ENCODE measurements at places on chromosomes 4 and X. TPM values are rescaled to one million over a fixed set of nuclear protein-coding genes. Genes with fewer than 3 reads are reported as not detected.

SLC10A7 gene
- 7.6 TPM for total RNA-seq

SLC7A11 gene
- total RNA-seq, result 5.6 TPM

NUDT10 gene
- total RNA-seq, result 1.7 TPM

SLC6A14 gene
- total RNA-seq, result not detected

ARX gene
- total RNA-seq, result not detected

PGAM4 gene
- not detected for total RNA-seq

MAGED4B gene
- 232 TPM for total RNA-seq

GRCh38 chrX:100980608-100981497 lies 11.3 kb downstream of the ARL13A start:
- H3K4me3 ChIP-seq, result no peak overlapping the region
- DNase-seq, result no peak
- H3K36me3 ChIP-seq, result no peaks in the 10 kb centered on the region
- peak overlapping the region; percentile 79 for H3K27ac ChIP-seq

DNA sequence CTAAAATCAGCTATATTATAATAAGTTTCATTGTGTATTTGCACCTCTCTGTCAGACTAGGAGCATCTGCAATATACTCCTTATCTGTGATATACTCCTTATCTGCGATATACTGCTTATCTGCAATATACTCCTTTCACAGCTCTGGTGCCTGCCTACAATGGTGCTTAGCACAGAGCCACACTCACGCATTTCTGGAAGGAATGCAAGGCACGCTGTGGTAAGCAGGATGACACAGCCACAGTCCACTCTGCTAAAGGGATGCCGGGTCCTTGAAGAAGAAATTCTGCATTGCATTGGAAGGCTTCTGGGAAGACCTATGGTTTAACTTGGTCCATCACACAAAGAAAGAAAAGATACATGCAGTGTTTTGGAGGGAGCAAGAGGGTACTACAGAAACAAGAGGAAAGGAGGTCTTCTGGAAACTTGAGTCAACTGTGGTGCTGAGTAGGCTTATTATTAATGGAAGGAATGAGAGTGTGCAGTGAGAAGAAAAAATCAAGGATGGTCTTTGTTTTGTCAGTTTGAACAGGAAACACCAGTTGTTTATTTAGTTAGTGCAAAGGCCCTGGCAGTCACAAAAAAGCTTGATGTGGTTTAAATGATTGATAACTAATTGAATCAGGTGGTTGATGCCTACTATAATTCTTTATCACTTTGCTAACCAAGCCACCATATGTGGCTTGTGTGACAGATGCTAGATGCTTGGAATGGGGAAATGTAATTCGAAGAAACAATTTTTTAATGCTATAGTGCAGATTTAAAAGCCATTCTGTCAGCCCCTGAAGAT lies 342.3 kb downstream of the GRXCR1 start:
- H3K4me1 ChIP-seq, result no peaks in the 10 kb centered on the region
- H3K27ac ChIP-seq, result no peak overlapping the region
- H3K4me3 ChIP-seq, result no peak overlapping the region

GRCh38 chr4:98929341-98930267 lies 671 bp upstream of the EIF4E start:
- peaks cover 38% of the 10 kb centered on the region for H3K4me1 ChIP-seq
- peak overlapping the region; percentile 99 for H3K27ac ChIP-seq
- H3K36me3 ChIP-seq, result peaks cover 3% of the 10 kb centered on the region
- H3K27me3 ChIP-seq, result no peaks in the 10 kb centered on the region
- DNase-seq, result no peak

GRCh38 chr4:20017070-20017776 lies 234.5 kb upstream of the SLIT2 start:
- H3K27me3 ChIP-seq, result no peaks in the 10 kb centered on the region
- no peaks in the 10 kb centered on the region for H3K36me3 ChIP-seq
- H3K4me1 ChIP-seq, result peaks cover 34% of the 10 kb centered on the region
- peak overlapping the region; percentile 78 for H3K27ac ChIP-seq
- no peak overlapping the region for H3K4me3 ChIP-seq
- DNase-seq, result no peak

GRCh38 chr4:110292994-110293744 lies 94.8 kb upstream of the ELOVL6 start:
- no peak overlapping the region for H3K27ac ChIP-seq
- no peak overlapping the region for H3K4me3 ChIP-seq
- peaks cover 11% of the 10 kb centered on the region for H3K27me3 ChIP-seq
- peaks cover 2% of the 10 kb centered on the region for H3K36me3 ChIP-seq
- DNase-seq, result no peak

- H3K27me3 ChIP-seq, result no peaks in the 10 kb centered on the region
- DNase-seq, result no peak
- H3K4me1 ChIP-seq, result no peaks in the 10 kb centered on the region
- peaks cover 8% of the 10 kb centered on the region for H3K36me3 ChIP-seq
- no peak overlapping the region for H3K27ac ChIP-seq
These were observed 248.1 kb downstream of the EVC2 start for GRCh38 chr4:5460106-5460801.

DNA sequence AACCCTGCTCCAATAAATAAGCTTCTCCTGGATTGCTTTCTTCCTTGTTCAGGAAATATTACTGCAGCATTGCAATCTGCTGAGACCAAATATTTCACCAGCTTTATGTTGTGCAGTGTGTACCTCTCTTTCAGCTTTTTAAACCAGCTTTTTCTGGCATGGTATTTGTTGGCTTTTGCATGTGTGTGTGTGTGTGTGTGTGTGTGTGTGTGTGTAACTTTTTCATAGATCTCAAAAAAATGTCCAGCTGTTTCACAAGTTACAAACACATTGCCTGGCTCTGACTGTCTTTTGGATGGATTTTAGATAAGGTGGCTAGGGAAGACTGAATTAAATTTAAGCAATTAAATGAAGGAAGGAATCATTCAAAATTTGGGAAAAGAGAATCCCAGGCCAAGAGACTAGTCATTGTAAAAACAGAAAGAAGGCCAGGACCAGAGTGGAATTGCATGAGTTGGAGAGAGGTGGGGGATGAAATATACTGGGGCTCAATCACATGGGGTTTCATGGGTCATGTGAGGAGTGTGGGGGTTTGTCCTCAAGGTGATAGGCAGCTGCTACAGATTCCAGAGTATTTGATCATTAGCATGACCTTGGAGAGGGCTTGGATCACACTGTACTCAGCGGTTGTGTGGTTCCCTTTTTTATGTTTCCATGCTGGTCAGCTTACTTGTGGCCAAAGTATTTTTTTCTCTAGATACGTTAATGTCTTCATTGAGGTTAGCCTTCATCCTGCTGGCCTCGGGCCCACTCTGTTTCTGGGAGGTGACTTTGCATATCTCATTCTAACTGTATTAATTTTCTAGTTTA lies 357.7 kb upstream of the BOD1L1 start:
- H3K4me1 ChIP-seq, result peaks cover 60% of the 10 kb centered on the region
- no peak for DNase-seq
- peak overlapping the region; percentile 3 for H3K4me3 ChIP-seq
- peak overlapping the region; percentile 92 for H3K27ac ChIP-seq
- no peaks in the 10 kb centered on the region for H3K36me3 ChIP-seq

- peak overlapping the region; percentile 9 for H3K4me3 ChIP-seq
- peaks cover 7% of the 10 kb centered on the region for H3K36me3 ChIP-seq
- no peaks in the 10 kb centered on the region for H3K27me3 ChIP-seq
These were observed 15.9 kb downstream of the PCGF3 start for GRCh38 chr4:721261-722168.

DNA sequence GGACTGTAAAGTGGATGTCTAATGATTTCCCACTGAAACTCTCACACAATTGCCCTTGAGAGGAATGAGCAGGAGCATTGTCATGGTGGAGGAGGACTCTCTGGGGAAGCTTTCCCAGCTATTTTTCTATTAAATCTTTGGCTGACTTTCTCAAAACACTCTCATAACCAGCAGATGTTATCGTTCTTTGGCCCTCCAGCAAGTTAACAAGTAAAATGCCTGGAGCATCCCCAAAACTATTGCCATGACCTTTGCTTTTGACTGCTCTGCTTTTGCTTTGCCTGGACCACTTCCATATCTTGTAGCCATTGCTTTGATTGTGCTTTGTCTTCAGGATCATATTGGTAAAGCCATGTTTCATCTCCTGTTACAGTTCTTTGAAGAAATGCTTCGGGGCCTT lies 120.2 kb upstream of the PDE5A start:
- no peak overlapping the region for H3K4me3 ChIP-seq
- no peaks in the 10 kb centered on the region for H3K27me3 ChIP-seq

GRCh38 chrX:64428371-64428770 lies 33.1 kb upstream of the MTMR8 start:
- no peak overlapping the region for H3K4me3 ChIP-seq
- no peaks in the 10 kb centered on the region for H3K4me1 ChIP-seq
- no peaks in the 10 kb centered on the region for H3K36me3 ChIP-seq
- no peak for DNase-seq

DNA sequence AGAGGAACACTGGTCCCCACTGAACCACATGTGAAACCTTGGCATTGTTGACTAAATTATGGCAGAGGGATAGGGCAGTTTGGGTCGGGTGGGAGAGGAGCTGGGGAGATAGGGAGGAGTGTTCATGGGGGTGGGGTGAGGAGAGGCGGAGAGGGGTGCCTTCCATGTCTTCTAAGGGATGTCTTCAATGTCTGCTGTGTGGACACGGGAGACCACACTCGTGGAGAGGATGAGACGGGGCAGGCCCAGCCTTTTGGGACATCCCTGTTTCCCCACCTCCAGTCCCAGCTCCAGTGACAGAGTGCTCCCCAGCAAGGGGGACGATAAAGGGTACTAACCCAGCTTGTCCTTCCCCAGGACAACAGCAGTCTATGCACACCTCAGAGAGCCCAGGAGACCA lies 146.4 kb upstream of the MAMLD1 start:
- H3K4me1 ChIP-seq, result peaks cover 10% of the 10 kb centered on the region
- H3K27me3 ChIP-seq, result no peaks in the 10 kb centered on the region
- no peak overlapping the region for H3K4me3 ChIP-seq
- DNase-seq, result no peak
- no peaks in the 10 kb centered on the region for H3K36me3 ChIP-seq
- H3K27ac ChIP-seq, result no peak overlapping the region

DNA sequence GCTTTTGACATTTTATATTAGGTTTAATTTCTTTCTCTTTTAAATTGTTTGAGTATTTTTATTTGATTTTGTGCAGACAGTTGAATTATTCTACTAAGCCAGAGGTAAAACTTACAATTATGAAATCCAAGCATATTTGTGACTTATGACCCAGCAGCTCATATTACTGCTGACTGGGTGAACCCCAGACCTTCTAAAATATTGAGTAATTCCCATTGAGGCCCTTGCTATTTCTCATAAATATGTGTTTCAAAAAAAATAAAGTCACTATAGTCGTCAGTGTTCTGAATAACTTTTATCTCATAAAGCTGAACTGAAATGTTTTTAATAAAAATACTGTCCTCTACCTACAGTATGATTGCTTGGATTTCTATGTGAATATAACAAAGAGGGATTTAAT lies 303.1 kb downstream of the IQCM start:
- no peak overlapping the region for H3K27ac ChIP-seq
- H3K4me3 ChIP-seq, result no peak overlapping the region
- no peak for DNase-seq
- no peaks in the 10 kb centered on the region for H3K36me3 ChIP-seq
- no peaks in the 10 kb centered on the region for H3K27me3 ChIP-seq
- H3K4me1 ChIP-seq, result no peaks in the 10 kb centered on the region

GRCh38 chrX:115936008-115936407 lies 234.5 kb upstream of the AGTR2 start:
- H3K27ac ChIP-seq, result no peak overlapping the region
- H3K4me3 ChIP-seq, result no peak overlapping the region
- peaks cover 1% of the 10 kb centered on the region for H3K36me3 ChIP-seq
- peaks cover 4% of the 10 kb centered on the region for H3K4me1 ChIP-seq
- H3K27me3 ChIP-seq, result no peaks in the 10 kb centered on the region

GRCh38 chr4:188903986-188904385 lies 764.7 kb downstream of the TRIML1 start:
- H3K4me1 ChIP-seq, result no peaks in the 10 kb centered on the region
- H3K27me3 ChIP-seq, result no peaks in the 10 kb centered on the region
- DNase-seq, result no peak
- H3K27ac ChIP-seq, result no peak overlapping the region
- no peaks in the 10 kb centered on the region for H3K36me3 ChIP-seq

All from chondrocyte (in vitro differentiated cells).